ENCODE measurements at places on chromosomes 5 and 9.

DNA sequence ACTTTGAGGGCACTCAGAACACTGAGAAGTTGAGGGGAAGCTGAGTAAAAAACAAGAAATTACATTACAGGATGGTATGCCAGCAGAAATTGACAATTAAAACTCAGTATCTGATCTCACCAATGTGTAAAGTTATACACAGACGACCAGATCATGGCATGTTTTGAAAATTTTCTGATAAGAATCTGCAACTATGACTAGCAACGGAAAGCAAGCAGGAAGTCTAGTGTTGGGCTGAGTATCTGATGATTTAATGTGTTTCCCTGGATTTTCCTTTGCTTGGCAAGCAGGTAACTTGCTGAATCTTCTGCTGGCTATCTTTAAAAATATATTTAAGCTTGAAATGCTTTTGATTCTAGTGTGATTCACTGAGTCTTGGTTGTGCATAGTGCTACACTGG lies 5.2 kb upstream of the GCNT4 start:
- DNase-seq, result no peak

- no peak for DNase-seq
These were observed 65.5 kb downstream of the EPB41L4B start for GRCh38 chr9:109255394-109255793.

DNA sequence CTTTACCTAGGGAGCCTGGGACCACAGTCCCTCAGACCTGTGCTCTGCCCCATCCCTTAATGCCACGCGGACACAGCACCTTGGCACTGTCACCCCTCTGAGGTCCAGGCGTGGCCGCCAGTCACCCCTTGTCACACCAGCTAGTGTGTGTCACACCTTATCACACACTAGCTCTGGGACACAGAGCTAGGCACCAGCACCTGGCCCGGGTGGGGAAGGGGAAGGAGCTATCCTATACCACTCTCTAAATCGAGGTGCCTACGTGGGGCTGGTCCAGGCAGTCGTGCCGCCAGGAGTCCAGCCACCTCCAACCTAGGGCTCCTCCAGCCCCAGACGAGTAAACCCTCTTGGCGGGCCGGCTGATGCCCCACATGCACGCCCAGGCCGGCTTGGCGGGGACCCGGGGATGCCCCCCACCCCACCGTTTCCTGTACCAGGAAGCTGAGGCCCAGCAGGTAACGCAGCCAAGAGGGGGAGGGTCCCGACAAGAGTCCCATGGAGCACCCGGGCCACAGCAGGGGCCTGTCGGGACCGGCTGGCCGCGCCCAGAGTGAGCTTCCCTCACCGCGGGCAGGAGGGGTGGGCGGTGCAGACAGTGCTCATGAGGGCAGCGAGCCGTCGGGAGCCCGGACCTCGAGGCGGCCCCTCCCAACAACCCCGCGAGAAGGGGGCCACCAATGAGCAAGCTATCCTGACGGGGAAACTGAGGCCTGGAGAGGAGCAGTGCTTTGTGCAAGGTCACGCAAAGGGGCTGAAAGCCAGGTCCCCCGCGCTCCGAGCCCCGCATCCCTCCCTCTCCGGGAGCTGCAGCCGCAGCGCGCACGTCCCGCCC lies 550 bp downstream of the CORO2A start:
- no peak for DNase-seq

- no peak for DNase-seq
These were observed 51.5 kb upstream of the HSPB3 start for GRCh38 chr5:54403885-54404416.

GRCh38 chr5:61084658-61085057 lies 77.6 kb downstream of the SMIM15 start:
- no peak for DNase-seq

DNA sequence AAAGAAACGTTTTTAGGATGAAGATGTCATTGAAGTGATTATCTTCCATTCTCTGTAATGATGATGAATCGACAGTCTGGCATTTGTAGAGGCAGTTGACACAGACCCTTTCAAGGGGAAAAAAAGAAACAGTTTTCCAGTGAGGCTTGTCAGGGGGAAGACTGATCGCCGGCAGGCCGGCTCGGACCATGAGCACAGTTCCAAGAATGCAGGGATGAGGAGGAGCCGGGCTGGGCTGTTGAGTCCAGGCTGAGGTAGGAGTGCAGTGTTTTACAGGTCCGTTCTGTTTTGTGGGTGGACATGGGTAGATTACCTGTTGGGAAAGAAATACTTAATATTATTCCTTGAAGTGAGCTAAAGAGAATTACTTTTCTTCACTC lies 194.6 kb downstream of the AOPEP start:
- no peak for DNase-seq

DNA sequence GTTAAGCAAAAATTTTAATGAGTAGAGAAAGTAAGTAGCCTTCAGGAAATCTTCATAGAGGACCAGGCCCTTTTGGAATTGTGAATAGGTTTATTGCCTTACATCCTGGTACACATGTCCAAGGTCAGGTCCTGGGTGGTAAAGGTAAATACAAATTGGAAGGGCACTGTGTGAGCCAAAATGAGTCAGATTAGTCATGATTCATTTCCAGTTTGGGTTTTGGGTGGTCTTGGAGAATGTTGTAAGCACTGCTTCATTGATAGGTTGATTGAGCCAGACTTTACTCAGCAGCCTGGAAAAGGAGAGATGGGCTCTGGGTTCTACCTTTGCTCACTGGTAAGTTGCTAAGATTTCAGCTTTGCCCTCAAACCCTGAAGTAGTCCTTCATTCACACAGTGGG lies 82.5 kb upstream of the ZNF169 start:
- DNase-seq, result no peak

GRCh38 chr5:36877667-36878391 lies 1.3 kb downstream of the NIPBL start:
- DNase-seq, result no peak

DNA sequence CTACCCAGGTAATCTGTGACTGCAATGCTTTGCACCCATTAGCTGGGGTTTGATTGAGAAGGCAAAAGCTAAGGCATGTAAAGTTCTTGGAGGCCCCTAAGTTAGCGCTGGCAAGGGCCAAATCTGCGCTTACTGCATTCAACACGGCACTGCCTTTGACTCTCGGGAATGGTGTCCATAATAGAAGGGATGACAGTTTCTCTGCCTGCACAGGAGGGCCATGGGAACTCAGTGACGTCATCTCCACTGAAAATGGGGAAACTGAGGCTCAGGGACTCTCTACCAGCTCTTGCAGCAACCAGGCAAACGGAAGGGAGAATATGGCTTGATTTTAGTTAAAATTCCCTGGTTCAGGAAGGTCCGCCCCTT lies 487 bp downstream of the SPATA24 start:
- no peak for DNase-seq

- no peak for DNase-seq
These were observed 257.7 kb downstream of the IRX1 start for GRCh38 chr5:3853362-3853761.

DNA sequence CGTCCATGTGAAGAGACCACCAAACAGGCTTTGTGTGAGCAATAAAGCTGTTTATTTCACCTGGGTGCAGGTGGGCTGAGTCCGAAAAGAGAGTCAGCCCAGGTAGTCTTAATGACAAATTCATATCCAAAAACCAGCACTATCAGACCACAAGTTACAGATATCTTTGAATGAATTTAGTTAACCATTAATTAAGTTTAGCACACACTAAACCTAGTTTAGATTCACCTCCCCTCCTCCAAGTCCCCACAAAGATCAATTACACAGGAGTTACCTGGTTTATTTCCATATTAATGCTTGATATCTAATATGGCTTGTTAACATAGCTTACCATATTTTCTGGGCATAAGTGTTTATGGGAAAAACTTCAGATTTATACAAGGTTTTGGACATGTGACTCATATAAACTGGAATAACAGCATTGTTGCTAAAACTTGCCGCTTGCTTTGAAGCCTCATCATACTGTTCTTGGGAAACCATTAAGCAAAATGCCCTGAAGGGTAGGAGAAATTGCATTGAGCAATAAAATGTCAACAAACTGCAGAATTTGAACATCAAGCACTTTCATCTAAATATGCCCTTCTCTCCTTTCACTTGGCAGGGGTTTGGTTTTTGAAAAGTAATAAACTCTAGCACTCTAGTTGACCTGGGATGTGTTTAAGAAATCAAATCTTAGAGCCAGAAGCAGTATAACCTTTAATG lies 166.9 kb downstream of the SNCAIP start:
- DNase-seq, result no peak

GRCh38 chr9:129023908-129024233 lies 4.3 kb downstream of the SH3GLB2 start:
- no peak for DNase-seq

DNA sequence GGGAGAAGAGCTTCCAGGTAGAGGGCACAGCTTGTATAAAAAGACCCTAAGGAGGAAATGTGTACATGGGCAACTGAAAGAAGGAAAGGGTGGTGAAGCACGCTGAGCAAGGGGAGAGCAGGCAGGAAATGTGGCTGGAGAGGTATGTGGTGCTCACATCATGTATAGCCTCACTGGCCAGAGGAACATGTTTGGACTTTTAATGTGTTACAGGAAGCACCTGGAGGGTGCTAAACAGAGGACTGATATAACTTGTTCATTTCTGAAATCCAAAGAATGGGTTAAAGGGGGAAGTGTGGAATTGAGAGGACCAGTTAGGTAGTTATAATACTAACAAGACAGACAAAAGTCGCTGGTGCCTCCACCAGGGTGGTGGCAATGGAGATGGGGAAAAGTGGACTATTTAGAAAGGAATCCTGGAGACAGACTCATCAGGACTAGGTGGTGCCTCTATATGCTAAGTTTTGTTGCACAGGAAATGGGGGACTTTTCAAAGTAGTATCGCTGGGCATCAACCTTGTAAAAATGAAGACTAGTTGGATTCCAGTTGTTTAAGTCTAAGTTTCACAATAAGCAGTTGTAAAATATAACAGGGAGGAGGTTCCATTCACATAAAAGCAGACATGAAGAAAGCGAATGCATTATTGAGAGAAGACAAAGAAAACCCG lies 63.1 kb upstream of the CD180 start:
- no peak for DNase-seq

GRCh38 chr5:65682148-65682547 lies 39.8 kb downstream of the SGTB start:
- DNase-seq, result no peak

- DNase-seq, result no peak
These were observed 505 bp downstream of the CREB3 start for GRCh38 chr9:35732800-35733541.

- no peak for DNase-seq
These were observed 408.5 kb downstream of the KIAA0825 start for GRCh38 chr5:94209774-94210355.

DNA sequence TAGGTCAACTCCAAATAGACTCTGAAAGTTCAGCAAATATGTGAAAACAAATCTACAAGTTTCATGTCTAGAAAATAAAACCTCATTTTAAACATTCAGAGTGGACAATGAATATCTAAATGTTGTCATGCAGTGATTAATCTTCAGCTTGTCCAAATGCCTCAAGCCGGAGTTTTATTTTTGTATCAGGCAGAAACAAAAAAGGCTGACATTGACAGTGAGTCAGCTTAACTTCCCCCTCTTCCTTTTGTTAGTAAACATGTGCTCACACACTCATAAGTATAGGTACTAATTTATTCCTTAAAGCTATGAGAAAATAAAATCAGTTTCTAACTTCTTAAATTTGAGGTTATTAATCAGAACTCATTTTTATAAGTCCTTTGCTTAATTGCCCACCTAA lies 467.9 kb upstream of the DAB2 start:
- DNase-seq, result no peak

DNA sequence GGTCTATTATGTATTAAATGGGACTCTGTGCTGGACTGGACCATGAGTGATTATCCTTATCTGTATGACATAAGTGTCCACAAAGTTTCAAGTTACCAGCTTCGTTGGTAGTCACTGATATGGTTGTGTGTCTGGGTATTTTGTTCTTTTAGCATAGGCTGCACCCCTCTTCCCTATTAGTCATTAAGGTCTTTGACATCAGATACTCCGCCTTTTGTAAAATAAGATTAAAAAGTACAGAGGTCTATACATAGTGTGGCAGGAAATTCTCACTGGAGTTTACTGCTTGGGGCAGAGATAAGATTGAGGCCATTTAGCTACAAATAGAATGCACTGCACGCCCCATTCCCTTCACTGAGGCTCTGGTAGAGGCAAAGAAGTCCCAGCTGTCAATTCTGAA lies 99.4 kb downstream of the TMEM215 start:
- no peak for DNase-seq

- DNase-seq, result no peak
These were observed 48.6 kb upstream of the GDNF start for GRCh38 chr5:37888476-37888875.

Data from activated T-helper 1 cell treated with anti-CD3 and anti-CD28 coated beads, Interleukin-2, amount 50 U/mL, for 16 hours (primary cell).